ENCODE measurements at places on chromosomes 6 and 20. TPM values are rescaled to one million over a fixed set of nuclear protein-coding genes. Genes with fewer than 3 reads are reported as not detected.
A peak's percentile ranks its signal among the peaks of the same experiment; 100 is the strongest.

DNA sequence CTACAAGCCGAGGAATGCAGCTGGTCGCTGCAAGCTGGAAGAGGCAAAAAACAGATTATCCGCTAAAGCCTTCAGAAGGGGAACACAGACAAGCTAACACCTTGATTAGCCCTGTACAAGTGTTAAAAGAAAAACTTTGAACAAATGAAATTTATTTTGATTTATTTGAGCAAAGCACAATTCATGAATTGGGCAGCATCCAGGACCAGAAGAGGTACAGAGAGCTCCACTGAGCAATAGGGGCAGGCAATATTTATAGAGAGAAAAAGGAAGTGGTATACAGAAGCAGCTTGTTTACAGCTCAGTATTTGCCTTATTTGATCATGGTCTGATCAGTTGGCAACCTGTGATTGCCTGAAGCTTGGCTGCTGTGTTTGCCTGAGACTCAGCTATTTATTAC lies 17.6 kb downstream of the HLA-DOB start:
- no peak for DNase-seq

- no peak for DNase-seq
Observed at GRCh38 chr20:37944456-37944981, 41.6 kb downstream of the VSTM2L start.

DNA sequence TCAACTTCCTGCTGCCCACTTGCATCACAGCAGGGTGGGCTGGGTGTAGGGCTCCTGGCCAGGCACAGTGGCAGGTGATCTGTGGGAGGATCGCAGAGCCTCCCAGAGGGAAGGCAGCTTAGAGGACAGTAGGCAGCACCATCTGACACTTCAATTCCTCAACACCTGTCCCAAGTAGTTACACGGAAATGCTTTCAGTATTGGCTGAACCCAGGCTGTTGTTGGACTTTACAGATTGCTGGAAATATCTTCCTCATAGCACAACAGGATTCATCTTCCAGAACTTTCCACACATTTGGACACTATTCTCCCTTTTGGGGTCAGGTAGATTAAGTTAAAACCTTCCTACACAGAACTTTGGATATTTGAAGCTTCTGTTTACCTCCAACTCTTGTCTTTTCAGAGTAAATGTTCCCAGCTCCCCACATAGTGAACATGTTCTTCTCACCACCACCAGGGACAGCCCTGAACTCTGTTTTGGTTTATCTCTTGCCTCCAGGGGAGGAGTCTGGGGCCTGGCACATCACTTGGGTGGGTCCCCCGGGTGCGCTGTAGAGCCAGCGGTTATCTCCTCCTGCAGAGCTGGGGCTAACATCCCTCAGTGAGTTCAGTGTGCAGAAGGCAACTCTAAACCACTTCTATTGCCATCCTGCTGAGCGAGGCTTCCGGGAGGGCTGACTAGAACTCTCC lies 3.5 kb upstream of the SLC22A2 start:
- DNase-seq: no peak

Gene RNF39
- 1.8 TPM for polyA plus RNA-seq

GRCh38 chr6:138815797-138816528 lies 20.1 kb downstream of the ECT2L start:
- DNase-seq: no peak

GRCh38 chr6:77457720-77458349 lies 5.5 kb downstream of the HTR1B start:
- DNase-seq: peak; percentile 70

Gene RALY
- polyA plus RNA-seq: 166 TPM

DNA sequence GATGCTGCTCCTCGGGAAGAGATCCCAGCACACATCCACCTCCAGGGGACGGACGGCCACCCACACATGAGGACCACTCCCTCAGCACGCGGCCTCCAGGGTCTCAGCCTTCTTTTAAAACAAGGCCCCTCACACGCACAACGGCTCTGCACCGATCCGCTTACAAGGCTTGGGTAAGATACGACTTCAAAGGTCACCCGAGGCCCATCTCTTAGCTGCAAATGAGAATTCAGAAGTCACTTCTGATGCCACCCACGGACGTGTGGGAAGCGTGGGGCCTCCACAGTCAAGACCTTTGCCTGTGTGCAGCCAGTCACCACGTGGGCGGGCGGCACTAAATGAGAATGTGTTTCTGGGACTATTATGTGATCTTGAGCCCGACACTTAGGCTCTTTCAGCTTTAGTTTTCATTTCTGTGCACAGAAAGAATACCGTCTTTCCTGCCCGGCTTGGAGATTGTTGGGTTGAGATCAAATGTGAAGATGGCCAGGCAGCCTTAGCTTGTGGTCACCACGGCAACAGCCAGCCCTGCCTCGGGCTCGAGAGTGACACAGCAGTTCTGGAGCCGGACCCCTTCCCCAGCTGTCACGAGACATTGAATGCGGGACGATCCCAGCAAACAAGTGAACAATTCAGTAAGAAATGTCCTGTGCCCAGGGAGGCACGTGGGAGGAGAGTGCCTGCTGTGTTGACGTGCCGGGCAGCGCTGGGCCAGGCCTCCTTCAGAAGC lies 91.6 kb downstream of the RAMACL start:
- DNase-seq: no peak

DNA sequence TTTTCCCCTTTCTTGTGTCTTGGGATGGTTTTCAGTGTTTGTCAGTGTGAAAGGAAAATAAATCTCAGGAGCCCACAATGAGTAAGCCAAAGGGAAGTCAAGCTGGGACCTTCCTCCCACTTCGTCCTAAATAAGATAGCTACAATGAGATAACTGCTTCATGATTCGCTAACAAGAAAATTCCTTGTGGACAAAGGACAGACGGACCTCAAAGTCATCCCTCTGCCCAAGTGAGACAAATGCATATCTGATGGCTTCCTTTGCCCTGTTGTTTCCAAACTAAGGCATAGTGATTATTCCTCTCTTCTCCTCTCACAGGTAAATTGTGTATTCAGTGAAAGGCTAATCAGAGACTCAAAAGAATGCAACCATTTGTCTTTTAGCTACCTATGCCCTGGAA lies 26.1 kb upstream of the ADTRP start:
- DNase-seq: no peak

Gene FOXA2
- polyA plus RNA-seq: 0.03 TPM

- DNase-seq: no peak
Observed at GRCh38 chr20:48716086-48716485, 111.7 kb downstream of the PREX1 start.

GRCh38 chr20:21684671-21685070 lies 20.8 kb upstream of the PAX1 start:
- no peak for DNase-seq

DNA sequence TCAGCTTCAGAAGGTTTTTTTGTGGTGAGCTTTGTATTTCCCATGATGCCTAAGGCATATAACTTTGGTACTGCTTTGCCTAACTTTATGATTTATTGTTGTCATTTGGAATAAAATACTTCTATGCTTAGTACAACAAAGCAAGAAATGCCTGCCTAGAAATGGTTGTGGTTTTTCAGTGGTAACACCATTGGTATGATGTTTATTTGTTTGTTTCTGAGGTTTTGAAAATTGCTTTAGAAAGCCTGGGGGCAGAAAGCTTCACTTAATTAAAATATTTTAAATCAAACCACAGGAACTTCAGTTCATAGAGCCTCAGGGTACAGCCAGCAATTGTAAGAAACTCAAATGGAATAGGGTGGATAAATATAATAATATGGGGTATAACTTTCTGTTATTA lies 351.2 kb upstream of the MAP3K7 start:
- no peak for DNase-seq

DNA sequence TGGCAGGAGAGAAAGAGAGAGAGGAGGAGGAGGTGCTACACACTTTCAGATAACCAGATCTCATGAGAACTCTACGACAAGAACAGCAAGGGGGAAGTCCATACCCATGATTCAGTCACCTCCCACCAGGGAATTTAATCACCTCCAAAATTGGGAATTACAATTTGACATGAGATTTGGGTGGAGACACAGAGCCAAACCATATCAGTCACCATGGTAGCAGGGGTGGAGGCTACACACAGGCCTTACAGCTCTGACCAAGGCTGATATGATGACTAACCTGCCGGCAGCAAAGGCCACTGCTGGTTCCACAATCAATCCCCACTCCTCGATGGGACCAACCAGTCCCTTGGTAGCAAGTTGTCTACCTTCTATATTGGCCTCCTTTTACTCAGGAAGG lies 13.6 kb upstream of the RBM24 start:
- DNase-seq: no peak

Gene C6orf15
- polyA plus RNA-seq: not detected

GRCh38 chr6:138869398-138869797 lies 73.5 kb downstream of the ECT2L start:
- DNase-seq: no peak

DNA sequence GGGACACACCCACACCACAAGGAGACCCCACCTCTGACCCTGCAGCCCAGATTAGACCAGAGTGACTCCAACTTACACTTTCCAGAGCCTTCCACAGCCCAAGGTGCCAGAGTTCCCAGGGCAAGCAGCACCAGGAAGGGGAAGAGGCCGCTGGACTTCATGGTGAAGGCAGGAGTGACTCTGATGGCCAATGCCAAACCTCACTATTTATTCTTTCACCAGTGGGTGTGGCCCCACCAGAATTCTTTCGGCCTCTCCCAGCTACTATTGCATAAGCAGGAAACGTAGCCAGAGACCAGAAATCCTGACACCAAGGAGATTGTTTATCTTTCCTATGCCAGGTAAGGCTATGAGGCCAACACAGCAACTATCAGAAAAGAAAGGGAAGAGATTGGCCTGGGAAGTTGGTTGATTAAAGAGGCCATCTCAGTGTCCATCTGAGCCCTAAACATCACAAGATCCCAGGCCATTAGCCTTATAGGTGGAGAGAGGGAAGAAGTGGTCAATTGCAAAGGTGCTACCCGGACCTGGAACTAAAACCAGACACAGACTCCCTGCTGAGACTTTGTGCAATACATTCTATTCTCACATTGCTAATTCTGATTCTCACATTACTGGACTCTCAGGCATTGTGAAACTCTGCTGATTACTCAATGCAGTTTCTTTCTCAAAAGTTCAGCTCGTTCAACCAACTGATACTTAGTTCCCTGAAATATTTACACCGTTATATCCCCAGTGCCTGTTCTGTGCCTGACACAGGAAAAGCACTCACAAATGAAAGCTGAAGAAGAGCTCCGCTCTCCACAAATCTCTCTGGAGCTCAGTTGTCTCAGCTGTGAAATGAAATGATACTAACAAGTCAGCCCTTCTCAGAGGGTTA lies at the start of gene SLPI:
Gene SLPI (minus strand): TSS at position 182 of the 880 bp plus-strand sequence. CDS start 21 bp downstream, at position 161.
- no peak for DNase-seq

DNA sequence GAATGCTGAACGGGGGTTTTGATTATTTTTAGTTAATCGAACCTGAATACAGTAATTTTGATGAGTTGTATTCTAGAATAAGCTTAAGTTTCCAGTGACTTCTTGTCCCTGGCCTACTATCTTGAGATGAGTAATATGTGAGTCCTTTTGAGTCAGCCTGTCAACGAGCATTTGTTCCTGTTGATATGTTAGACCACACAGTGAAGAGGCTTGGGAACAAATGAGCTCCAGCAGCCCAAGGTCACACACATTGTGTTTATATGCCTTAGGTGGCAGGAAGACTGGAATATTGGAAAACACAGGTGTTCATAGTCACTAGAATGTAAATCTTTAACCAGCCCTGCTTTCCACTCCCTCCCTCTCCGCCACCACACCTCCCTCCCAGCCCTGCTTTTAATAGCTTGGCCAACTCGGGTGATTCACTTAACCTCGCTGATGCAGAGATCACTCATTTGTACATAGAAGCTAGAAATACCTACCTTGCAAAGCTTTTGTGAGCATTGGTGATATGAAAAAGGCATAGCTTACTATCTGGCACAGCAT lies 9.1 kb downstream of the SMPDL3A start:
- no peak for DNase-seq

GRCh38 chr20:31819083-31819784 lies at the start of gene MYLK2:
Gene MYLK2, plus strand, starts transcription at chr20:31819356. Its CDS starts 225 bp downstream, at chr20:31819581.
- DNase-seq: no peak

DNA sequence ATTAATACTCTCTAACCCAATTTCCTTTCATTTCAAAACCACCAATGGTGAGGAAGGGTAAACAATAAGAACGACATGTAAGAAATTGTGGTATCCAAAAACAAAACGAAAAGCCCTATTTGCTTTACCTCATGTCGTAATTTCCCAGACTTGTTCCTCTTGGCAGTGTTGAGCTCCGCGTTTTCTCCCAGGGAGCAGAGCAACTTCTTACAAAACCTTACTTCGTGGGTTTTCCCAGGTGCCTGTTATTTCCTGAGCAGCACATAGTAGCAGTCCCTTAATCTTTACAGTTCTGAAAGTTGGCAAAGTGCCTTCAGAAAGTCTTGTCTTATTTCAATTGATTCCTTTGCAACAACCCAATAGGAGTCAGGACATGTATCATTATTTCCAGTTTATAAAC lies 207.9 kb upstream of the MARCKS start:
- no peak for DNase-seq

DNA sequence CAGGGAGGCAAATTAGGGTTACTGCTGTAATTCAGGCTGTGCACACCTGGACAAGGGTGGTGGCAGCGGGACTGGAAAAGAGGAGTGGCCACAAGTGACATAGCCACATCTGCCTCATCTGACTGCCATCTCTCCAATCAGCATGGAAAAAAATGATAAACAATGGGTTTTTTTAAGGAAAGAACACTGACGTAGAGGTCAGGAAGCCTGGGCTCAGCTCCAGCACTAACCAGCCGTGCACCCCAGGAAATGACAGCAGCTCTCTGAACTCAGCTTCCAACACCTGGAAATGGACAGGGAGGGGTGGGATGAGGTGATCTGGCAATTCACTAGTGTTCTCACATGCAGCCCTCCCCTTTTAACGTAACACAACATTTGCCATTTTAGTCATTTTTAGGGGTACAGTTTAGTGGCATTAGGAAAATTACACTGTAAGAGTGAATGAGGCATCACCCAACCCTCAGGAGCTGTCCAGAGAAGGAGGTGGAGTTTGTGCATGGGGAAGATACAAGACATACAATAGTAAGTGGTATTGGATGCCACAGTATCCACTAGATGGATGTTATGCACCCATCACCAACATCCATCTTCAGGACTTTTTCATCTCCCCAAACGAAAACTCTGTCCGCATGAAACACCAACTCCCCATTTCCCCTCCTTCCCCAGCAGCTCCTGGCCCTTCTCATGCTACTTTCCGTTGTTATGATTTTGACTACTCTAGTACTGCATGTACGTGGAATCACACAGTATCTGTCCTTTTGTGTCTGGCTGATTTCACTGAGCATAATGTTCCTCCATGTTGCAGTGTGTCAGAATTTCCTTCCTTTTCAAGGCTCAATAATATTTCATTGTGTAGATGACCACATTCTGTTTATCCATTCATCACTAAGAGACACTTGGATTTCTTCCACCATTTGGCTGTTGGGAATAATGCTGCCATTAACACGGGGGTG lies 215.5 kb upstream of the ECI2 start:
- DNase-seq: no peak

Gene FOXC1
- polyA plus RNA-seq: 74.7 TPM

DNA sequence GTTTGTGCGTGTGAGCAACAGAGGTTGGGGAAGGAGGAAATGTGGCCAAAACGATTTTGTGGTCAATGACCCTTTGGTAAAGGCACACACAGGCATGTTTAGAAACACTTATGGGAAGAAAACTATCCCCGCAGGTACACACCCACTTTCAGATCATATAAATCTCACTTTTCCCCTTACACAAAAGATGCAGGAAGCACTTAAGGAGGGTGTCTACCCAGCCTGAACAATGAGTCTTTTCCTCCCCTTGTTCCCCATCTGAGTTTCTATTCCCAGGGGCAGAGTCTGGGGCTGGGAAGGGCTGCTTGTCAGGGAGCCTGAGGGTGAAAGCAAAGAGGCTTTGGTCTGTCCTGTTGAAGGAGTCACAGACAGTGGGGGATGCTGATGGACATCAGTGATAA lies 193.2 kb upstream of the SALL4 start:
- DNase-seq: no peak

Gene OPRM1
- 0.12 TPM for polyA plus RNA-seq
